ENCODE measurements at places on chromosomes 11 and 22. TPM values are rescaled to one million over a fixed set of nuclear protein-coding genes. Genes with fewer than 3 reads are reported as not detected.

Gene OPCML
- total RNA-seq: not detected

Gene MMP13
- not detected for total RNA-seq

Gene GVQW3
- 2.8 TPM for total RNA-seq

Gene OR6A2
- not detected for total RNA-seq

Gene TRPC6
- total RNA-seq: not detected

Gene RFPL3
- not detected for total RNA-seq

Gene SLC6A5
- total RNA-seq: not detected

Gene RPL3
- 1,529 TPM for total RNA-seq

Gene JAML
- total RNA-seq: 103 TPM

Gene OR52I2
- not detected for total RNA-seq

Gene UBE4A
- 44.1 TPM for total RNA-seq

Gene OR5A1
- total RNA-seq: not detected

Gene APOBEC3F
- total RNA-seq: 36.4 TPM

Gene MEI1
- total RNA-seq: 79.1 TPM

Gene TMEM191B
- 1.1 TPM for total RNA-seq

Gene SPI1
- total RNA-seq: not detected

Gene OSBP2
- 5.0 TPM for total RNA-seq

Gene KDM4E
- total RNA-seq: not detected

Gene SLC5A12
- not detected for total RNA-seq

Gene LINC01488
- not detected for total RNA-seq

Gene GRAP2
- 111 TPM for total RNA-seq

Gene GLB1L2
- total RNA-seq: 2.5 TPM
